ENCODE measurements at places on chromosomes 4 and X. TPM values are rescaled to one million over a fixed set of nuclear protein-coding genes. Genes with fewer than 3 reads are reported as not detected.

Gene GAGE12J
- total RNA-seq: not detected

Gene BMP3
- not detected for total RNA-seq

Gene BGN
- total RNA-seq: 14.0 TPM

Gene ENPEP
- 0.15 TPM for total RNA-seq

Gene CDS1
- 0.34 TPM for total RNA-seq

Gene CXorf49
- total RNA-seq: not detected

Gene EGFL6
- 0.15 TPM for total RNA-seq

Gene CT45A2
- total RNA-seq: not detected

Gene GAGE1
- total RNA-seq: not detected

Gene GLRA3
- not detected for total RNA-seq

Gene TEX13B
- not detected for total RNA-seq

Gene GPC4
- total RNA-seq: 0.34 TPM

Gene JADE1
- 19.6 TPM for total RNA-seq

Gene AMBN
- total RNA-seq: not detected

Gene KCND1
- 1.3 TPM for total RNA-seq

Gene VCX
- not detected for total RNA-seq

Gene CITED1
- not detected for total RNA-seq

Gene NXF3
- total RNA-seq: not detected

Gene TMEM144
- total RNA-seq: 1.2 TPM

Gene PASD1
- total RNA-seq: not detected
